ENCODE measurements at places on chromosomes 11 and 22.

DNA sequence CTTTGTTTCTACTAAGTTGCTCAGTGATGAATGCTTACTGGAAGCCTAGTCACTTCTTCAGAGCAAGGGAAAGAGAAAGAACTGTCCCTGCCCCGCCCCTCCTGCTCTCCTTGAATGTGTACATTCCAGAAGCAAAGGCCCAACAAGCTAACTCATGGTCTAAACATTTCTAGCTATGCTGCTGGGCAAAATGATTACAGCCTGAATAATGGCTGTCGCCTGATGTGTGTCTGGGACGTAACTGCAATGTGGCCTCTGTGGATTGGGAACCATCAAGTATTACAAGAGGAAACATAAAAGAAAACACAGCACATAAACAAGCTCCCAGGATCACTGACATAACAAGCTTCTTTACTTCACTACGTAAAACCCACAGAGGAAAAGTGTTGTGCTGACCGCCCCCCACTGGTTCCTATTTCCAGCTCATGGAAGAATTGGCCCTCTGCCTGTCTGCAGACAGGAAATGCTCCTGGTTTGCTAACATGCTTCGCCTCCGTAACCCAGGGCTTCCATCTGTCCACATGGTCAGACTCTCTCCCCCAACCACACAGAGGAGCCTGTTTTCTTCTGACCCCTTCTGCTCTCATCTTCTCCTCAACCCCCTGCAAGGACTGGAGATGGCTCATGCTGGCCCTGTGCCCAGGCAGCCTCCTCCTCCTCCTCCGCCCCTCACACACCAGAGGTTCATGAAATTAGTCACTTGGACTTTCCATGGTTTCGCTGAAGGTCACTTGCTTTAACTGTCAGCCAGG is 187.2 kb downstream of the MAML2 start:
- peak; percentile 84 for DNase-seq

GRCh38 chr11:128522943-128523518 is 64.3 kb downstream of the ETS1 start:
- DNase-seq, result peak; percentile 69

- no peak for DNase-seq
These were observed 134.8 kb upstream of the DDI1 start for GRCh38 chr11:103901656-103902055.

DNA sequence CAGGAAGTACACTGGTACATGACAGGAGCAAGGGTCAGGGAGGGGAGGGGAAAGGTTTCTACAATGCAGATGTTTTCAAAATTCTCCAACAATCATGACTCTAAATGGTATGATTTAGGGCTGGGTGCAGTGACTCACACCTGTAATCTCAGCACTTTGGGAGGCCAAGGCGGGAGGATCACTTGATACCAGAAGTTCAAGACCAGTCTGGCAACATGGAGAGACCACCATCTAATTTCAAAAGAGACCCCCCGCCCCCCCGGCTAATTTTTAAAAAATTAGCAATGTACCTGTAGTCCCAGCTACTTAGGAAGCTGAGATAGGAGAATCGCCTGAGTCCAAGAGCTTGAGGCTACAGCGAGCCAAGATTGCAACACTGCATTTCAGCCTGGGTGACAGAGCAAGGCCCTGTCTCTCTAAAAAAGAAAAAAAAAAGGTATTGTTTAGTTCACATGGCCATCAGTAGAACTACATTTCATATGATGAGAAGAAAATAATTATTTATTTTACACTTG is 15.9 kb upstream of the OLFML1 start:
- DNase-seq, result no peak

DNA sequence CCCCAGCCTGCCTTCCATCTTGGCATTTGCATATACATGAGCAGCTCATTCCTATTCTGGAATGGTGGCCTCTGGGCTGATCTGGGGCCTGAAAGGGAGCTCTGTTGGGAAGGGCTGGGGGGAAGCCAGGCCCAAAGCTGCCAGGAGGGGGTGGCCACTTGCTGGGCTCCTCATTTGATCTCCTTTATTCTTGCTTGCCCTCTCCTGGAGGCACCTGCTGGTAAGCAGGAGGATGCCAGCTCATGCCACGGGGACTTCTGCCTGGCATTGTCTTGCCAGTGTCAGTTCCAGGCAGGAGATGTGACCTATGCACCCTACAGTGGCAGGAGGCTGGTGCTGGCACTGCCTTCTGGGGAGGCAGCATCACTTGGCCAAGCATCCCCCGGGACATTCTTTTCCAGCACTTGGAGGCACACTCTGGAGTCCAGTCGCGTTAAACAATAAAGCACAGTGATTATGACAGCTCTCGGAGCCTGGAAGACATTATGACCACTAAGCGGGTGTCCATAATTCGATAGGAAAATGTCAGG is 128.3 kb downstream of the NTM start:
- DNase-seq, result no peak

GRCh38 chr11:66848671-66849500 is 5.6 kb downstream of the RCE1 start:
- no peak for DNase-seq

GRCh38 chr11:63747011-63747410 is 21.6 kb downstream of the ZFTA start:
- DNase-seq, result no peak

DNA sequence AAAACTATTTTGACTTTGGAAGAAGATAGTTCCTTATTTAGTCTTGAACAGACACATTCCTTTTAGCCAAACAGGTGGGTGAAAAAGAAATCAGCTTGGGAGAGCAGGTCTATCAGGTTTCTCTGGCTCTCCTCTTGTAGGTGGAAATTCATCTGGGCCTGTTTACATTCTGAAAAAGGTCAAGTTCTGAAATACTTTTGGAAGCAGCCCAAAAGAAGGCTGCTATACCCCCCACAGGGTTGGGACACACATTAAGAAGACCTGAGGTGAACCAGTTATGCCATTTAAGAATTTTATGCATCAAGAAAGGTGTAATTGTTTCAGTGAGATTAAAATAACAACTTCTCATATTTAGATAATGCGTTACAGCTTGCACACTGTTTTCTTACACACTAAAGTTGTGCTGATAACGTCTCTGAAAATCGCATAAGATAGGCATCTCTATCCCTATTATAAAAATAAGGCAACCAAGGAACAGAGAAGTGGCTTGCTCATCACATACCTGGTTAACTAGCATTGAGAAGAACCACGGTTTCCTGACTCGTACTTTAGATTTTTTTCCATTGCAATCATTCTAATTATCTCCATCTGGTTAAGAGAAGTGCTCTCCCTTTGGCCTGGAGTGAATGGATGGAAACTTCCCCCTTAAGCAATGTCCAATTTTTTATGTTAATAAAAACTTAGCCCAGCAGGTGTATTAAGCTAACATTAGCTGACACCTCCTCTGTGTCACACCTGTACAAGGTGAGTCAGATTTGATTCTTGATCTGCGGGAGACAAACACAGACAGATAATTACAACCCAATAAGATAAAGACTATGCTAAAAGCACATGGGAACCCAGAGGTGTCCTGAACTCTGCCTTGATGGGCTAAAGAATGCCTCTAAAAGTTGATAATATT is 60.5 kb upstream of the UCP3 start:
- no peak for DNase-seq

DNA sequence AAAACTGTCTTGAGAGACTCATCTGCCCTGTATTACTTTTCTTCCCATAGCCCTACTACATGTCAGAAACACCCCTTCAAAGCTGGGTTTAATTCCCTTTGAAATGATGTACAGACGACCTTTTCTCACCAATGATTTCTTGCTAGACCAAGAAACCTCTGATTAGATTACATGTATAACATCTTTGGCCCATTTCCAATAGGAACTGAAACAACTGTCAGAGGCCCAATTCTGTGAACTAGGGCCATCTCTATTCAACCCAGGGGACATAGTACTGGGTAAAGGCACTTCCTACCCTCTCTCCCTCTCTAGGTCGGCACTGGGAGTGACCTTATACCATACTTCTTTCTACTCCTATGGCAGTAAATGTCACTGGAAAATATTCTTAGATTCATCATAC is 19.4 kb downstream of the NPAT start:
- DNase-seq, result no peak

DNA sequence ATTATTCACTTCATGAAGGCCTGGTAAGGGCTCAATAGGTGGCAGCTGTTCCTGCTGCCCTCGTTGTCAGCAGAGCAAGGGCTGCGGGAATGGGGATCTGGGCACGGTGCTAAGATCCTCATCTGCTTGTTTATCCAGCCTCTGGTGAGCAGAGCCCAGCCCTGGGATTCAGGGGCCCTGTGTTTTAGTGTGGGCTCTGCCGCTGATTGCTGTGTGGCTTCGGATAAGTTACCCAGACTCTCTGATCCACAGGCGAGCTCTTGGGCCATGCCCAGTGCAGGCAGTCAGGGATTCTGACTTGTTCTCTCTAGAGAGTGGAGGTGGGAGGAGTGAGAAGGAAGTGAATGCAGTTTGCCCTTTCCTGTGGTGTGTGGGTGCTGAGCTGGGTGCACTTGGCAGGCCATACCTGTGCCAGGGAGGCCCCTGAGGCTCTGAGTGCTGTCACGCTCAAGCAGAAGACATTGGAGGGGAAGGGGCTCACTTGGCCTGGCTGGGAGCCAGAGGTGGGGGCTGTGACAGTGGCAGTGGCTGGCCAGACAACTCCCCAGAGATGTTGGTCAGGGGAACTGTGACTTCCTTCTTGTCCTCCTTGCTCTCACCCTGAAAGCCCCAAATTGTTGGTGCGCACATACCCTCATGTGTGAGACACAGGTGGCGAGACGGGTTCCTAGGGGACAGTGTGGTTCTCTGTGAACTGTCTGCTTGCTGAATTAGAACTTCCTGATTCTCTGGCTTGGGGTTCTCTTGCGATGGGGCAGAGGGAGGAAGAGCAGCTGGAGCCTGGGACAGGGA is 43.7 kb downstream of the CD82 start:
- peak; percentile 49 for DNase-seq

DNA sequence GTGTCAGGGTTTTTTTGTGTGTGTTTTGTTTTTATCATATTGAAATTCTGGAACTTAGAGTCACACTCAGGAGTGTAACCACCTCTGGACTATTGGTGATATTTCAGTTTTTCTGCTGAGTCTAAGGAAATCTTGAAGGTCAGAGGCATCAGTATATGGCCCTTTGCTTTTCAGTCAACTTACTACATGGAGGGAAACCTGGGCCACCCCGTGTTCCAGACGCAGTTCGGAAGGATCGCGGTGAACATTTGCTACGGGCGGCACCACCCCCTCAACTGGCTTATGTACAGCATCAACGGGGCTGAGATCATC is 19.9 kb downstream of the UPB1 start:
- DNase-seq, result no peak

DNA sequence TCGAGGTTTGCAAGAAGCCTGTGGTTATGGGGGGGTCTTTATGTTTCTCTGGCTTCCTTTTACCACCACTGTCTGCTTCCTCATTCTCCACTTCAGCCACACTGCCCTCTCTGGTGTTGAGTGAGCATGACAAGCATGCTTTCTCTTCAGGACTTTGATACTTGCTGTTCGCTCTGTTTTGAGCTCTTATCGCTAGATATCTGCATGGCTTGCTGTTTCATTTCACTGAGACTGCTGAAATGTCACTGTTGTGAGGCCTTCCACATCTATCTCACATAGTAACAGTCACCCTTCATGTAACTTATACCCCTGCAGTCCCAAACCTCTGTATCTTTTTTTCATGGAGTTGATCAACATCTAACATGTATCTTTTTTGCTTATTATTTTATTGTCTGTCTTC is 59.8 kb downstream of the TMEM135 start:
- peak; percentile 37 for DNase-seq

- DNase-seq, result no peak
These were observed 31.1 kb upstream of the PDGFB start for GRCh38 chr22:39275814-39276439.

GRCh38 chr22:44337678-44338004 is 24.9 kb upstream of the SHISAL1 start:
- peak; percentile 41 for DNase-seq

GRCh38 chr22:19846620-19847344 is 7.9 kb downstream of the GNB1L start:
- no peak for DNase-seq

DNA sequence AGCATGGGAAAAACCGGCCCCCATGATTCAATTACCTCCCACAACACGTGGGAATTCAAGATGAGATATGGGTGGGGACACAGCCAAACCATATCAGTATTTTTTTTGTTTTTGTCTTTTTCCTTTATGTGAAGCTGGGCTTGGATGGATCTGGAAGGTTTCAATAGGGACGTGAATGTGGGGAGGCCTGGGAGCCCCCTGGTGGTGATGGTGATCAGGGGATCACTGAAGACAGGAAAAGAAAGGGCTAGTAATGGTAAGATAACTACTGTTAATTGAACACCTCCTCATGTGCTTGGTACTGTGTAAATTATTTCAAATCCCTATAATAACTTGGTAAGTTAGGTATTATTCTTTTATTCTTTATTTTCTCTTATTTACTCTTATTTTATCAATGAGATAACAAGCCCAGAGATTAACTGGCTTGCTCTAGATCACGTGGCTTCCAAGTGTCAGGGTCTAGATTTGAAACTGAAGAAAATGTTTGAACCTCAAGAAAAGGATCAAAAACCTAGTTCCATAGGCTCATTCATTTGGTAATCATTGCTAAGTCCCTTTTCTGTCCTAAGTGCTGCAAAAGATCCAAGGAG is 364.2 kb downstream of the TENM4 start:
- peak; percentile 26 for DNase-seq

GRCh38 chr22:44544816-44545433 is 46.9 kb upstream of the RTL6 start:
- no peak for DNase-seq

- no peak for DNase-seq
These were observed 148.8 kb downstream of the MPPED1 start for GRCh38 chr22:43560651-43561050.

DNA sequence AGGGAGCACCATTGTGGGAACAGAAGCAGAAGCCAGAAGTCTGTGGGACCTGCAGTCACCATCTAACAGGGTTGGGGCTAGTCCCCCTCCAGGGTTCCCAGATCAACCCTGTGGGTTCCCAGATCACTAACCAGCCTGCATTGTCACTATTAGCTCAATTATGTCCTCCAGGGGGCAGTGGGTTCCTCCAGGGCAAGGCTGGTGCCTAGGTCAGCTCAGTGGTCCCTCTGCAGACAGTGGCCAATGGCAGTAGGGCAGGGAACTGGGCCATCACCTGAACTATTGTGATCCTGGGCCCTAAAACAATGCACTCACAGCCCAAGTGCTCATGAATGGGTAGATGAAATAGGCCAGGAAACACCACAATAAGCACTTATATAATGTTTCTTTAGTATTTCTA is 18.8 kb upstream of the PRSS23 start:
- no peak for DNase-seq

GRCh38 chr11:94858012-94858705 is 90.0 kb downstream of the AMOTL1 start:
- DNase-seq, result no peak

- DNase-seq, result no peak
These were observed 77.5 kb downstream of the EFCAB6 start for GRCh38 chr22:43734370-43735150.

- DNase-seq, result no peak
These were observed 7.2 kb downstream of the LSP1 start for GRCh38 chr11:1860108-1860507.

- DNase-seq, result no peak
These were observed 67.3 kb downstream of the TRPC6 start for GRCh38 chr11:101516546-101516945.

GRCh38 chr11:113167599-113167998 is 146.8 kb upstream of the TTC12 start:
- no peak for DNase-seq

- DNase-seq, result no peak
These were observed 339.0 kb downstream of the METTL15 start for GRCh38 chr11:28447226-28447625.

GRCh38 chr11:130555251-130555841 is 106.9 kb downstream of the ADAMTS15 start:
- no peak for DNase-seq
